ENCODE measurements at places on chromosomes 6 and 20.
A peak's percentile ranks its signal among the peaks of the same experiment; 100 is the strongest.

- DNase-seq, result no peak
Measured at GRCh38 chr20:45515147-45515913, at the start of gene SPINT3. TSS of gene SPINT3 (minus strand) at chr20:45515622. CDS start at chr20:45515608, 14 bp downstream.

DNA sequence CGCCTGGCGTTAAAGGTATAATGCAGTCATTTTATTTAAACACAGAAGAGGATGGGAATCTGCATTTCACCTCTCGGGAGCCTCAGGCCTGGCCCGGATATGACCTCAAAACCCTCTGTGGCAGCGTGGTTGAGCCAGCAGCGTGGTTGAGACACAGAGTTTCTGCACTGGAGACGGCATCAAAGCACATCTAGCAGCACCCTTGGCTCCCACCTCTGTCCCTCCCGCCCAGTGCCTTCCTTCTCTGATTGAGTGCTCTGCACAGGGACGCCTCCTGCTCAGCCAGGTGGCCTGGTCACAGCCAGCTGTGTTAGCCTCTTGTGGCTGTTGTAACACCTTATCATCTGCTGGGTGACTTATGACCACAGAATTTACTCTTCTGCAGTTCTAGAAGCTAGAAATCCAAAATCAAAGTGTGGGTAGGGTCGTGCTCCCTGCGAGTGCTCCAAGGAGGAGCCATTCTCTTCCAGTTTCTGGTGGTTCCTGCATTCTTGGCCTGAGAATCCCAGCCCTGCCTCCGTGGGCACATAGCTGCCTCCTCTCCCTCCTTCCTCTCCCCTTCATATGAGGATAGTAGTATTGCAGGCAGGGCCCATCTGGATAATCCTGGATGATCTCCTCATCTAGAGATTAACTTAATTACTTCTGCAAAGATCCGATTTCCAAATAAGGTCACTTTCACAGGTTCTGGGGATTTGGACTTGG, 156.7 kb downstream of the SYCP2 start:
- no peak for DNase-seq

DNA sequence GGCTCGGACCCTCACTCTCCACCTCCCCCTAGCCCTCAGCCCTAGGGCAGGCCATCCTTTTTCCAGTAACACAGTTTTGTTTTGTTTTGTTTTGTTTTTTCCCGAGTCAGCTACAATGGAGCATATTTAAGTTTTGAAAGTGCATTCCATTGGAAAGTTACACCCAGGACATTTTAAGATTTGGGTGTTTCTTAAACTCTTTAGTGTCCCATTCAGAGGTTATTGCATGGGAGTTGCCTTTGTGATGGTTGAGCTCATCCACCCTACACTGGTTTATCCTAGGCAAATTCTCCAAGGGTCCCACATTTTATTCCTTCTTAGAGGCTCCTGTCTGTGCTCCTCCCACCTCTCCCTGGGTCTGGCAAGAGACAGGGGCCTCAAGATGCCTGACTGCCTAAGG, 58.9 kb downstream of the THBS2 start:
- DNase-seq, result no peak

DNA sequence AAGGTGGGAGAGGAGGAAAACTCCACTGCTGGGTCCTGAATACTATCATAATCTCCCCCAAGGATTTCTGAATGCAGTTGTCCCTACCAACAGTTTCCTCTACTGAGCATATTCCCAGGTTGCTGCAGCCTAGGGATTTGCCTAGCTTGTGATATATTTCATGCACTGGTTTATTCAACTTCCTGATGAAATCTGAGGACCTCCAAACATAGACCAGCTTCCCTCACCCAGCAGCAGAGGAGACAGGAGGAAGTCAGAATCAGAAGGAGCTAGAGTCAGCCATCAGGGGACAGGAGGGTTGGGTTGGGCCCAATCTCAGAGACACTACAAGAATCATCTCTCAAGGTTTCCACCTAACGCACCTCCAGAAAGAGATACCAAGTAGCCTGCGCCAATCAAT, 138.4 kb upstream of the TOP1 start:
- DNase-seq, result no peak

DNA sequence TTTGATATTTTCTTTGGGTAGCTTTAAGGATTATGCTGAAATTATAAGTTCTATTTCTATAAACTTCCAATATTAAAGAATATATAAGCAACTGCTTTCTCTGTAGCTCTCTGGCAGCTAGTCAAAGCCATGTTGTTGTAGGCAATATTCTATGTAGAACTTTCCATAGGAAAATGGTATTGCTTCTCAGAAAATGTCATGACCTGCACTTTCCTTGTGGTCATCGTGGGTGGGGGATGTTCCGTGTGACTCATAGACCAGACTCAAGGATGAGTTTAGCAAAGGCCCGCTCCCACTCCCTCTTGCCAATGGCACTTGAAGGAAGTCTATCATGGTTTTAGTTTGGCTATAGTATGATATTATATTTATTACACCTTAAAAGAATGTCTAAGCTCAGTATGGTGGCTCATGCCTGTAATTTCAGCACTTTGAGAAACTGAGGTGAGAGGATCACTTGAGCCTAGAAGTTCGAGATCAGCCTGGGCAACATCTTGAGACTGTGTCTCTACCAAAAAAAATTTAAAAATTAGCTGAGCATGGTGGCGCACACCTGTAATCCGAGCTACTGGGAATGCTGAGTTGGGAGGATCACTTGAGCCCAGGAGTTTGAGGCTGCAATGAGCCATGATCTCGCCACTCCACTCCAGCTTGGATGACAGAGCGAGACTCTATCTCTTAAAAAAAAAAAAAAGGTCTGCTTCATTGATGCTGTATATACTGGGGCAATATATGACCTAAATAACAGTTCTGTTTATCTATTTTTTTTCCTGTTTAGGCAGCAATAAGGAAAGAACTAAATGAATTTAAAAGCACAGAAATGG, 36.6 kb upstream of the LTV1 start:
- DNase-seq, result peak; percentile 86

All from fibroblast of mammary gland (primary cell).